ENCODE measurements at places on chromosomes 13 and 19.

- DNase-seq: no peak
Measured at GRCh38 chr13:92224052-92224821, 825.8 kb downstream of the GPC5 start.

GRCh38 chr13:98534821-98535220 is 42.1 kb downstream of the STK24 start:
- no peak for DNase-seq

DNA sequence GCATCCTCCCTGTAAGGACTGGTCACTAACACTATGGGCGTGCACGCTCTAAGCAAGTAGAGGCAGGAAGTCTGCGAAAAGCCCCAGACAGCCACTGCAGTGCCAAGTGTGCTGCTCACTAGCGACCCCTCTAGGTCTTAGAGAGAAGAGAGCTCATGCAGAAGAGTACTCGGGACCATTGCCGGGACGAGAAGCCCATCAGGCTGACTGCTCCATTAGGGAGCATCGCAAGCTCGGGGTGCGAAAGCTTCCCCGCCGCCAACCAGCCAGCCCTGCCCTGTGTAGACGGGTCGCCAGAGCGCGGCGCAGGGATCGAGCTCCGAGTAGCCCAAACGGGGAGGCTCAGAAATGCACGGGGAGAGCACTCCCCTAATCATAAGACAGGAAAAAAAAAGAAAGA is 16.6 kb downstream of the POU4F1 start:
- no peak for DNase-seq

- DNase-seq: peak; percentile 57
Measured at GRCh38 chr19:4023600-4024398, 16.3 kb downstream of the PIAS4 start.

GRCh38 chr19:28027116-28027515 is 1185.8 kb downstream of the UQCRFS1 start:
- DNase-seq: no peak

- DNase-seq: no peak
Measured at GRCh38 chr13:105509981-105510762, 1025.3 kb downstream of the EFNB2 start.

- no peak for DNase-seq
Measured at GRCh38 chr13:68078874-68079273, 848.7 kb upstream of the PCDH9 start.

- DNase-seq: no peak
Measured at GRCh38 chr13:67791047-67791446, 560.9 kb upstream of the PCDH9 start.

- DNase-seq: no peak
Measured at GRCh38 chr13:50460358-50460757, 383.1 kb downstream of the DLEU7 start.
